Adrenal gland (tissue), 19 donors: ENCODE measurements at places on chromosomes 4 and X. TPM values are rescaled to one million over a fixed set of nuclear protein-coding genes. Genes with fewer than 3 reads are reported as not detected.

DNA sequence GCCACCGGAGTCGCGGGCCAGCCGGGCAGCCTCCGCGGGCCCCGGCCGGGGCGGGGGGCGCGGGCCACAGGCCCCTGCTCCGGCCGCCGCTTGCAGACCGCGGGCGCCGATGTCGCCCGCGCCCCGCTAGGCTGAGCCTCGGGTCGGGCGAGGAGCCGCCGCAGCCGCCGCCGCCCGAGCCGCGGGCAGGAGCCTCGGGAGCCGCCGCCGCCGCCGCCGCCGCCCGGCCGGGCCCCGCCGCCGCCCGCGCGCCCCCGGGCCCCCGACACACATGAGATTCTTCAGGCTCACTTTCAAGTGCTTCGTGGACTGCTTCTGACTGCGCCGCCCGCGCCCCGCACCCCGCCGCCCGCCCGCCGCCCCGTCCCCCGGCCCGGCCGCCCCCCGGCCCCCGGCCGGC, 345 bp downstream of the SLC6A8 start:
- H3K36me3 ChIP-seq: no peaks in the 10 kb centered on the region
- no peaks in the 10 kb centered on the region for H3K4me1 ChIP-seq
- peaks cover 9% of the 10 kb centered on the region for H3K27me3 ChIP-seq

GRCh38 chr4:67744561-67745283, 9.5 kb downstream of the GNRHR start:
- no peaks in the 10 kb centered on the region for H3K4me1 ChIP-seq
- no peaks in the 10 kb centered on the region for H3K36me3 ChIP-seq
- no peaks in the 10 kb centered on the region for H3K27me3 ChIP-seq
- no peak for DNase-seq
- no peak overlapping the region for H3K27ac ChIP-seq
- H3K4me3 ChIP-seq: no peak overlapping the region

DNA sequence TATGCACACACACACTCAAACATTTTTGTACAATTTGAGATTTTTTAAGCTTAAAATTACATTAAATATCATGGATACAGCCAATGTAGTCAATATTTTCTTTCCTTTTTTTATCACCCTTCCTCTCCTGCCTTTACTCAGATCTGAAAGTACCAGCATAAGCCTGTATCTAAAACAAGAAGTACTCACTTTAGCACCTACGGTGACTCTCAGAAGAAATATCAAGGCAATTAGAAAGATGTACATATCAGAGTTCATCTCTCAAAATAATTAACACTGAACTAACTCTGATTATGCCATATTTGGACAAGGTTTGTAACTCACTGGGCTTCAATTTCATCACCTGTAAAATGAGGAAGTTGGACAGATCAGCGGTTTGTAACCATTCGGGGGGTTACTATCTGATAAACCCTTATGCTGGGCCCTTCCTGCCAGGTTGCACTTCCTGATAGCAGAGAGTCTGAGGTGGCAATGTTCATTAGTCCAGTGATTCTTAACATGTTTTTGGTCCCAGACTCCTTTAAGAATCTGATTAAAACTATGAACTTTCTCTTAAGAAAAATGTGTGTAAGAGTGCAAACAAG, 5.7 kb upstream of the GPR174 start:
- H3K36me3 ChIP-seq: no peaks in the 10 kb centered on the region
- no peak for DNase-seq
- H3K4me1 ChIP-seq: no peaks in the 10 kb centered on the region
- no peak overlapping the region for H3K4me3 ChIP-seq

- DNase-seq: no peak
- no peak overlapping the region for H3K4me3 ChIP-seq
- H3K4me1 ChIP-seq: peaks cover 17% of the 10 kb centered on the region
- no peaks in the 10 kb centered on the region for H3K36me3 ChIP-seq
- H3K27me3 ChIP-seq: no peaks in the 10 kb centered on the region
Observed at GRCh38 chr4:3829956-3830773, 64.0 kb downstream of the ADRA2C start.

DNA sequence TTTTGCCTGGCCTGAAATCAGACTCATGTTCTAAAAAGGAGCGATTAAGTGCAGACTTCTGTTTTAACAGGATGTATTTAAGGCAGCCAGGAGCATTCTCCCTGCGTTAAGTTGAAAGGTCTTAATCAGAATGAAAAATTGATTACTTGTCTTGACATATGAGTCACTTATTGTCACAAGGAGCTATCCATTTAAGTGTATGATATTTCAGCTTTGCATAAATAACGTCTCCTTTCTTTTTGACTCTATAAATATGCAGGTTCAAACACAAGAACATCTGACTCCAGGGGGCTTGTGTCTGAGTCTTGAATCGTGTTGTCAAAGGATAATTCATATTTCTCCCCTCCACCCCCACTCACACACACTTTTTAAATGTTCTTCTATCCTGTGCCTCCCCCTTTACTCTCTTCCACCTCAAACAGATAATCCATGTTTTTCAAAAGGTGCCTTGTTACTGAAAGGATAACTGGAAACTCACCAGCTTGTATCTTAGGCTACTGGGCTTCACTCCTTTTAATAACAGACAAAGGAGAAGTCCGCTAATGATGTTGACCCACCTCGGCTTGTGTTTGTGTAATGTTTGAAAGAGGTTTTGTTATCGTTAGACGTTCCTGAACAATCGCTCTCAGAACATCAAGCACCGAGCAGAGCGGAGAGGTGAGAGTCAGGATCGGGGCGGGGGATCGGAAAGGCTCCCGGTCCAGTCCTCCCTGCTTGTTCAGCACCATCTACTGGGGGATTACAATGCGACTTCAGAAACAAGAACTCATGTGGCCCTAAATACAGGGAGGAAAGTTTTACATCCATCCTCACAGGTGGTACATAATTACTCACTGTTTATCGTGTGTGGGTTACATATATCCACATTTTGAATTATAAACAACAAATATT, 107.5 kb upstream of the RPL34 start:
- H3K27ac ChIP-seq: no peak overlapping the region
- H3K4me1 ChIP-seq: no peaks in the 10 kb centered on the region
- peaks cover 4% of the 10 kb centered on the region for H3K27me3 ChIP-seq
- peak; percentile 69 for DNase-seq

DNA sequence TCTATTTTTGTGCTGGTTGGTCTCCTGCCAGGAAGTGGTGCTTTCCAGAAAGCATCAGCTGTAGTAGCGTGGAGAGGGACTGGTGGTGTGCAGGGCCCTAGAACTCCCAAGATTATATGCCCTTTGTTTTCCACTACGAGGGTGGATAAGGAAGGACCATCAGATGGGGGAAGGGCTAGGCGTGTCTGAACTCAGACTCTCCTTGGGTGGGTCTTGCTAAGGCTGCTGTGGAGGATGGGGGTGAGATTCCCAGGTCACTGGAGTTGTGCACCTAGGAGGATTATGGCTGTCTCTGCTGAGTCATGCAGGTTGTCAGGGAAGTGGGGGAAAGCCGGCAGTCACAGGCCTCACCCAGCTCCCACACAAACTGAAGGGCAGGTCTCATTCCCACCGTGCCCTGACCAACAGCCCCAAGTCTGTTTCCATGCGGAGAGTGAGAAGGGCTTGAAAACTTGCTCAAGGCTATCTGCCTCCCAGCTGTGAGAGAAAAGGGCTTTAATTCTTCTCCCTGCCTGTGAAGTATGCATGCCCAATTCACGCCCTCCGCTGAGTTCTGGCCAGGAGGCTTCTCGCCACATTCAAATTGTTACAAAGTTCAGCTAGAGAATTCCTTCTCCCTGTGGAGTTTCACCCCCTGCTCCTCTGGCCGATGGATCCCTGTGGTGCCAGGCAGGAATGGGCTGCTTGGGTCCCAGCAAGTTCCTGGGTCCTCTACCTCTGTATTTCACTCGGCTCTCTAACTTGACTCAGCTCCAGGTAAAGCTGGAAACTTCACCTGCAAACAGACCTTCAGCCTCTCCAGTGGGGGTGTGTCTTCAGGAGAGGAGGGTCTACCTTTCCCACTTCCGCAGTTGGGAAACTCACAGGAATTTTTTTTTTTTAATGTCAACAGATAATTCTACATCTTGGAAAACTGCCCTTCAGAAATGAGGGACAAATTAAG, 7.7 kb upstream of the CSTF2 start:
- H3K36me3 ChIP-seq: no peaks in the 10 kb centered on the region
- DNase-seq: no peak
- H3K27me3 ChIP-seq: peaks cover 23% of the 10 kb centered on the region
- no peak overlapping the region for H3K4me3 ChIP-seq
- H3K27ac ChIP-seq: no peak overlapping the region

DNA sequence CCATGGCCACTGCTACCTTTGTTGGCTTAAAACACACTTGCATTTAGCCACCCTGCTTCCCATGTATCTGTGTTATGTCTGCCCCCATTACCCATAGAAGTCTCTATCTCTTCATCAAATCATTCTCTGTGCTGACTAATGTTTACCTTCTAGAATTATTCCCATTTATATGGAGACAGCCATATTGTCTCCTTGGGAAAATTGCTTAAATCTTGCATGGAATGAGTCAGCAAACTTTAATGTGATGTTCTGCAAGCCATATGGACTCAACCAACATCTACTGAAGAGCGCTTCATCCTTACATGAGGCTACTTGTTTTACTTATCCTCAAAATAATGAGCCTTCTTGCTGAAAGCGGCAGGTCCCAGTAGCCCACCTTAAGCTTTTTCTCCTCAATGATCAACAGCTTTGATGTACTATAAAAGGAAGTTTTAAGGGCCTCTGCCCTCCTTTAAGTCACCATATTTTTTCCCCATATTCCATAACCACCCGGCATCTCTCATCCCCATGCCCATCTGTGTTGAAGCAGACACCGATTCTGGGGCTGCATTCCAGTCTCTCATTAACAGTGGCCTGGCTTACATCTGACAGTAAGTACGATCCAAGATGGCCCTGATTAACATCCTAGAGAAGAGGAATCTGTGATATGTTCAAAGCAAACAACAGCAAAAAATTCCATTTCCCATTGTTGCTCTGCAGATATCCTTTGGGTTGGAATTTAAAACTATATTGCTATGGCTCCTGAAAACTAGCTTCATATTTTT, 130.4 kb downstream of the ARHGAP6 start:
- no peaks in the 10 kb centered on the region for H3K36me3 ChIP-seq
- H3K4me1 ChIP-seq: no peaks in the 10 kb centered on the region
- no peak overlapping the region for H3K4me3 ChIP-seq
- no peak overlapping the region for H3K27ac ChIP-seq

DNA sequence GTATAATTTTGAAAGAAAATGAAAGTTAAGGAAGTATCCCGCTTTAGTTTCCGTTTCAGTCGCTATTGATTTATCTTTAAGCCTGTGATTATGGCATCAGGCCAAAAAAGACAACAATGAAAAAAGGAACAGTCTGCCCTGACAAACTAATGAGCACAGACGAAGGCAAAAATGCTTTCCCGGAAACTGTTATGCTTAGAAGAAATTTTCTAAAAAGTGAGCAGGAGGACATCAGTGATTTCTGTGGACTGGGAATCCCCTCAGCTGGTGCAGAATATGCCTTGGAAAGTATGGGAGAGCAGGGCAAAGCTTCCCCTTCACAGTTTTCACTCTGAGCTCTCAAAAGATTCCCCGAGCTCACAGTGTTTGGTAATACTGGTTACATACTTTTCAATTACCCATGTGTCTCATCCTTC, 5.1 kb upstream of the CXCL10 start:
- DNase-seq: no peak
- H3K27ac ChIP-seq: no peak overlapping the region
- peaks cover 6% of the 10 kb centered on the region for H3K4me1 ChIP-seq
- H3K27me3 ChIP-seq: no peaks in the 10 kb centered on the region
- H3K4me3 ChIP-seq: no peak overlapping the region
- no peaks in the 10 kb centered on the region for H3K36me3 ChIP-seq

DNA sequence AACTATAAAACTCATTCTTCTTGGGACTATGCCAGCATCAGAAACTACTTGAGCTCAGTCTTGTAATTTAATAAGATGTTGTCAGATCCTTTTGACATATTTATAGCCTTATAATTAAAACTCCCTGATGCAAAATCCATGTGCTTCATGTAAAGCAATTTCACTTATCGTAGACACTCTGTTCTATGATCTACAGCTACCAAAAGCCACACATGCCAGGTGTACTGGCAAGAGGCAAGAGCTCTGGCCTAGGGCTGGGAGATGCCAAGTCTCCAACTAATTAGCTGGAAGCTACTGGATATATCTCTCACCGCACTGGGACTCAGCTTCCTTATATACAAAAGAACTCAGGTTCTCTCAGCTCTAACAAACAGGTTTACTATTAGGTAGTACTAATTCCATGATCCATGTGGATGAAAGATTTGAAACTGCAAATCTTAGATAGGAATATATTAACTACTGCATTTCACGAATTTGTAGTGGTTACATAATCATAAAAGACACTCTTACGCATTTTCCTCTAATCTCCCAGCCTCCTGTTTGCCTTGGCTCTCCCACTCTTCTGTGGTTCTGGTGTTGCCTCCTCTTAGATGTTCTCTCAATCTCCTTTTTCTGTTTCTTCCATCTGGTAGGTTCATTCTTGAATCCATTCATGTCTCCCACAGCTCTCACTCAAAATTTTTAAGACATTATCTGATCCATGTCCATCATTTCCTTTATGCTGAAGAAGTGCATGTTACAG, 103.0 kb downstream of the HHIP start:
- DNase-seq: no peak
- no peaks in the 10 kb centered on the region for H3K36me3 ChIP-seq
- H3K4me1 ChIP-seq: no peaks in the 10 kb centered on the region
- H3K27ac ChIP-seq: no peak overlapping the region
- no peaks in the 10 kb centered on the region for H3K27me3 ChIP-seq
- H3K4me3 ChIP-seq: no peak overlapping the region

The AR gene
- total RNA-seq: 5.6 TPM

The SPP1 gene
- total RNA-seq: 10.8 TPM

- no peak overlapping the region for H3K4me3 ChIP-seq
- no peak overlapping the region for H3K27ac ChIP-seq
- no peak for DNase-seq
- no peaks in the 10 kb centered on the region for H3K27me3 ChIP-seq
- no peaks in the 10 kb centered on the region for H3K36me3 ChIP-seq
- no peaks in the 10 kb centered on the region for H3K4me1 ChIP-seq
Observed at GRCh38 chr4:153000076-153000420, 63.9 kb downstream of the FHDC1 start.

The EGF gene
- total RNA-seq: 0.41 TPM

DNA sequence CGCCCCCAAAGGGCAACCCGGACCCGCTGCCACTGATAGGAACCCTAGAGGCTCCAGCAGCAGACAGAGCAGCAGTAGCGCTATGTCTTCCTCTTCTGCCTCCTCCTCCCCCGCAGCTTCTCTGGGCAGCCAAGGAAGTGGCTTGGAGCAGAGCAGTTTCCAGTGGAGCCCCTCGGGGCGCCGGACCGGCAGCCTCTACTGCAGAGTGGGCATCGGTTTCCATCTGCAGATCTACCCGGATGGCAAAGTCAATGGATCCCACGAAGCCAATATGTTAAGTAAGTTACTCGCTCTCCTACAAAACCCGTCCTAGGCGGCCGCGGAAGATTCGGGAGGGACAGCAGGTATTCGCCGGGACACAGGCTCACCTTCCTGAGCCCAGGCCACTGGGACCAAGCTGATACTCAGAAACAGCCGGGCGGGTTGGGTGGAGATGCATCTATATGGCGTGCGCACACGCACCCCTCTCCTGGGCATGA, 477 bp downstream of the FGF5 start:
- no peaks in the 10 kb centered on the region for H3K4me1 ChIP-seq
- peaks cover 58% of the 10 kb centered on the region for H3K27me3 ChIP-seq
- H3K36me3 ChIP-seq: no peaks in the 10 kb centered on the region
- DNase-seq: no peak
- no peak overlapping the region for H3K27ac ChIP-seq

The GASK1B gene
- 461 TPM for total RNA-seq

- no peak for DNase-seq
- H3K36me3 ChIP-seq: no peaks in the 10 kb centered on the region
- no peaks in the 10 kb centered on the region for H3K27me3 ChIP-seq
- H3K4me3 ChIP-seq: no peak overlapping the region
- no peaks in the 10 kb centered on the region for H3K4me1 ChIP-seq
Observed at GRCh38 chr4:105838082-105838481, 57.2 kb upstream of the NPNT start.

GRCh38 chr4:83929550-83929949, 393.6 kb downstream of the GPAT3 start:
- H3K4me1 ChIP-seq: no peaks in the 10 kb centered on the region
- H3K4me3 ChIP-seq: no peak overlapping the region
- no peaks in the 10 kb centered on the region for H3K36me3 ChIP-seq
- no peak for DNase-seq
